Mammary epithelial cell (primary cell): ENCODE measurements at places on chromosomes 11 and 22.

GRCh38 chr11:69943506-69943905 is 124.3 kb upstream of the FGF3 start:
- no peak for DNase-seq

- DNase-seq = no peak
Measured at GRCh38 chr11:69627551-69627950, 13.4 kb upstream of the CCND1 start.

- DNase-seq = no peak
Measured at GRCh38 chr22:35174401-35175038, 82.8 kb upstream of the HMGXB4 start.

DNA sequence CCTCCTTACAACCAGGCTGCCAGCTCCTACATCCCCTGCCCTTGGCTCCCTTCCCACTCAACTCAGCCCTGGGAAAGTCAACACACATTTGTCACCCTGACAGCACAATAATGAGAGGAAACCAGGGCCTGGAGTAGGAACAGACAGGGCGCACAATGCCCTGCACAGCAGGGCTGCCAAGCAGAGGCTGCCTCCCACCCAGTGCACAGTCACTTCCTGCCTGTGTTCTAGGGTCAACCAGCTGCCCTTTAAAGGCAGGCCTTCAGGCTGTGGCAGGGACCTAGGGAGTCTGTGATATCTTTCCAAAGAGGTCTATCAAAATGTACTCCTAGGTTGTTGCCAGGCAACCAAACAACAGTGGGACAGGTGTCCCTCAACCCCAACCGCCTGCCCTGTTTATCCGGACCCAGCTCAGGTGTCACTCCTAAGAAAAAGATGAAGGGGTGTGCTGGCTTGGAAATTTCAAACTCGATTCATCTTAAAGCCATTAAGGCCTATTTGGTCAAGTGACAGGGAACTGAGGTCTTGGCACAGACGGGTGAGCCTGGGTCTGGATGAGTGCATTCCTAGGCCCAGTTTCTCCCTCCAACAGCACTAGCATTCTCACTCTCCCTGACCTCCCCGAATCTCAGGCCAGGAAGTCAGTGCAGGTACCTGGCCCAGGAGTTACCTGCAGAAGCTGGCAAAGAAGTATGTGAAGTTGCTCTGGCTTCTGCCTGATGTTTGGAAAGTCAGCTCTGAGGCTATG is 110.3 kb upstream of the PITPNB start:
- DNase-seq = no peak

DNA sequence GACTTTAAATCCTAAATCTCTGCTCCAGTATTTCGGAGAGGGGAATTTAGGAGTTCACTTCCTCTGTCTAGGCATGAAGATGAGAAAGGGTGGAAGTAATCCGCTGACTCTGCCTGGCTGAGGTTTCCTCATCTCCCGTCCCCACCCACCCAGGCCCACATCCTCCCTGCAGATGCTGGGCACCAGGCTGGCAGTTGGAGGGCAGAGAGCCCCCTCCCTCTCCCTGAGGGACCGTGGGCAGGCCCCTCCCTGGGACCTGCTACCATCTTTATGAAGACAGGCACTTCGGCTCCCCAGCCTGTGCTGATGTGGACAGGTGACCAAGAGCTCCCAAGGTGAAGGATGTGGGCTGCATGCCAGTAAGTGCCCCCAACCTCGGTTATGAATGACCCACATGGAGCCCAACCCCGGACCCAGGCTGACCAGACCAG is 6.7 kb downstream of the CASTOR1 start:
- DNase-seq = no peak

DNA sequence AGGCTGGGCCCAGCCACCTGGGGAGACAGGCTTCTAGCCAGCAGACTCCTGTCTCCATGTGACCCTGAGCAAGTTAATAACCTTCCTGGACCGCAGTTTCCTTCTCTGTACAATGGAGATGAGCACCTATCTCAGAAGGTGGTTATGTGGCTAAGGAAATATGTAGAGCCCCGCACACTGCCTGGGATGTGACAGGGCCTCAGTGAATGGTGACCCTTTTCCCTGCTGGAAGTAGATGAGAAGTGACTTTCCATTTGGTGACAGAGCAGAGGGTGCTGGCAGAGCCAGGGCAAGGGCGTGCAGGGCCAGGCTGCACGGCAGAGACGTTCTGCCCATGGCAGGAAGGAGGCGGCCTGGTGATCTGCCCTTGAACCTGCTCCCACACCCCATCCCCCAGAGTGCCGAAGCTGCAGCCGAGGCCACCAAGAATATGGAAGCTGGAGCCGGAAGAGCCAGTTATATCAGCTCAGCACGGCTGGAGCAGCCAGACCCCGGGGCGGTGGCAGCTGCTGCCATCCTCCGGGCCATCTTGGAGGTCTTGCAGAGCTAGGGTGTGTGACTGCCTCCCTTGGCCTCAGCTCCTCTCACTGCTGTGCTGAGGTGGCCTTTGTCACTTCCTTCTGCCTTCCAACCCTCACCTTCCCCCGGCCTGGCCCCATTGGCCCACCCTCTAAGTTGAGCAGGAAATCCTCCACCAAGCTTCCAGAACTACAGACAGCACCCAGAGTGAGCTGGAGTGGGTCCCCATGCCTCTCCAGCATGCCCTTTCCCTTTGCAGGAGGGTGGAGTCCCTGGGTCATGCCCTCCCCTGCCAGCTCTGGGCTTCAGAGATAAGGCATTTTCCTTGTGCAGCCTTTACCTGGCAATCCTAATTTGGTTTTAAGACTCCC is 13.2 kb downstream of the TKFC start:
- DNase-seq = no peak

GRCh38 chr22:30092686-30093085 is 12.4 kb downstream of the HORMAD2 start:
- no peak for DNase-seq

DNA sequence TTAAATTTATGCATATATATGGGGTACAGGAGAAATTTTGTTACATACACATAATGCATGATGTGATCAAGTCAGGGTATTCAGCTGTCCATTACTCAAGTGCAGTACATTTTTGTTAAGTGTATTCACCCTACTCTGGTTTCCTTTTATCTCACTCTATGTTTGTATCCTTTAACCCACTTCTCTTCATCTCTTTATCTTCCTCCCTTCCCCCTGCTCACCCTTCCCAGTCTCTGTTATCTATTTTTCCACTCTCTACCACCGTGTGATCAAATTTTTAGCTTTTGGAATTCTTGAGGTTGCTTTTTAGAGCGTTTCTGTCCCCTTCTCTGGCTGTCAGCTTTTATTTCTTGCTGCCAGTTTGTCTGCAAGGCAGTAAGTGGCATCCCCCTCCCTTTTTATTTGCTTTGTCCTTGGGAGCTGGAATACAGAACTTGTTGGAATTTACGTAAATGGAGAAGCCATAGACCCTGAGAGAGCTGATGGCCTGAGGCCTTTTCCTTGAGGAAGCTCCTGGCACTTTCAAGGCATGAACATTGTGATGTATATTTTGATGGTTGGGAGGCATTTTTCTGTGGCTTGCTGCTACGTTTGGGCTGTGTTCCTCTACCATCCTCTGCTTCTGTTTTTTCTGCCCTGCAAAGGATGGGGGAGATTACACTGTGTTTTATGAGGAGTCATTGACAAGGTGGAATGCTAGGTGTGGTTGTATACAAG is 148.6 kb downstream of the LDLRAD3 start:
- no peak for DNase-seq

DNA sequence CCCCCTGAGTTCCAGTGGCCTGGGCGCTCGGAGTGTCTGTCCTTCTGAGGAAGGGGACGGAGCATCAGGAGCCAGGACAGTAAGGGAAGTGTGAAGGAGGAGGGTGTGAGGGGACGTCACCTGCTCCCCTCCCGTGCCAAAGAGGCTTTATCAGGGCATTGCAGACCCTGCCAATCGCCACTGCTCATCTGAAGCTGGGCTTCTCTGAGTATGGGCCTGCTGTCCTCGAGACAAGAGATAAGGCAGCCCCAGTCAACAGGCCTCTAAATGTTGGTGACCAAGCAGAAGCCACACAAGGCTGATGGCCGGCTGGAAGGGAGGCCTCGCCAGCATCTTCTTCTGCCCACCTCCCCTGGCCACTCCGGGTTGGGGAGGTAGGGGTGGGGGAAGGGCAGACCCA is 29.8 kb downstream of the LIF start:
- no peak for DNase-seq

GRCh38 chr11:859394-860131 is 16.9 kb downstream of the TSPAN4 start:
- DNase-seq = peak; percentile 67

DNA sequence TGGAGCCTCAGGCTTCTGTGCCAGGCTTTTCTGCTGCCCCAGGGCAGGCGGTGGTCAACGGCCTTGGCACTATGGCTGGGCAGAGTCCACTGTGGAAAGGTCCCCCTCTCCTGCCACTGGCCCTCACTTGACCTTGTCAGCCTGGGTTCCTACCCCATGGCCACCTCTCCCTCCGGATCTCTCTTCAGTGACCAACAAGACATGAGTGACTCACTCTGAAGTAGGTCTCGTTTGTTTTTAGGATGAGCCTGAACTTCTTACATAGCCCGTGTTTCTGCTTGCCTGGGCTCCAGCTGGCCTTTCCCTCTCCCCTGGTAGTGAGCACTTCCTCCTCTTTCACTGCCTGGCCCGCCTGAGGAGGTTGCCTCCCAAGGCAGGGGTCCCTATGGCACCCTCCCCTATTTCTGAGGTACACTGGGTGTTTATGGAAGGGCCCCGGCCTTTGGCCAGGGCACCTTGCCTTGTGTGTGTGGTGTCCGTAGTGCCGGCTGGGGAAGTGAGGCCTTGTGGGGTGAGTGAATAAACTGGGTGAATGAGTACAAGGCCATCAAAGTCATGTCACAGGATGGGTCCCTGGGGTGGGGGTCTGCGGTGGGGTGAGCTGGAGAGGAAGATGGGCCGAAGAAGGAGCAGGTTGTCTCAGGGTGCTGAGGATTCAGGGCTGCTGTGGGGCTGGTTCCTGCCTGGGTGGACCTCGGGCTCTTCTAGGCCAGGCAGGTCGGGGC is 5.0 kb downstream of the SHANK3 start:
- no peak for DNase-seq

DNA sequence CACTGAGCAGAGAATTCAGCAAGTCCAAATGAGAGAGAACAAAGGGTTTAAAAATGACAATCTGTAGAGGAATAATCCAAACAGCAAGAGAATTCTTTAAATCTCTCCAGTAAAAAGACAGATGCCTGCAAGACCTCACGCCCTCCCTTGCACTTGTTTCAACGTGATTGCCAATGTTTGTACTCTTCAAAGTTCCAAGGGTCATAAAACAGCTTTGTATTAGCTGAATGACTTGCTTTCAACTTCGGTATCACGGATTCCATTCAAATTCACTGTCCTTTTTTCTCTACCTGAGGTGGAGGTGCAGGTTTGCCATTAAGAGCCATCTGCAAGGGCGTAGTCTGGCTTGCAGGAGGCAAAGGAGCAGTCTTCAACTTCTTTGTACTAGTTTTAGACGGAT is 41.1 kb upstream of the CHRNA10 start:
- no peak for DNase-seq

- no peak for DNase-seq
Measured at GRCh38 chr11:84333221-84333620, 1047.1 kb upstream of the CCDC90B start.

- no peak for DNase-seq
Measured at GRCh38 chr11:66904561-66904960, 47.7 kb downstream of the LRFN4 start.

GRCh38 chr11:74169738-74170458 is 904 bp downstream of the C2CD3 start:
- DNase-seq = no peak

- DNase-seq = no peak
Measured at GRCh38 chr11:27216270-27217149, 146.5 kb downstream of the CCDC34 start.

DNA sequence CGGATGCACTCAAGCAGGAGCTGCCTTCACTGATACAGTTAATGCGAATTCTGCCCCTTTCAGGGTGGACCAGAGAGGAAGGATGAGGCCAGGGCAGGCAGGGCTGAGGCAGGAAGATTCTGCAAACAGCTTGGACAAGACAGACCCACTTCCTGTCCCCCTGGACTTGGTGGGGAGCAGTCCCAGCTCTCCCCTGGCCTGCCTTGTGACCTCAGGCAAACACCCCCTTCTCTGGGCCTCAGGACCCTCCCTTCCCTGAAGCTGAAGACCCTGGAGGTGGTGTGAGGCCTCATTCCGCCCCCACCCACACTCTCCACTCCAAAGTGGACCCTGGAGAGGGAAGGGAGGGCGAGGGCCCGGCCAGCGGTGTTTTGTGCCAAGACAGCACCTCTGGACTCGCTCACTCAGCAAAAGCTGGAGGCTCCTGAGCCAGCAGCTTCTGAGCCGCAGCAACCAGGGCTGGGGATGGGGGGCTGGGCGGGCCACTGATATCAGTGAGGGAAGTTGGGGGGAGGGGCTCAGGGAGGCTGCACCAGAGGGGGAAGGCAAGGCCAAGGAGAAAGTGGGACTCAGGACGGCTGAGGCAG is 8.5 kb downstream of the RAB3IL1 start:
- DNase-seq = no peak

- DNase-seq = peak; percentile 36
Measured at GRCh38 chr11:60756307-60757032, at the start of gene MS4A15. Gene MS4A15, plus strand, starts transcription at chr11:60756867. Its CDS starts 6,867 bp downstream, at chr11:60763734.

- no peak for DNase-seq
Measured at GRCh38 chr11:72507050-72507449, 72.7 kb upstream of the CLPB start.

GRCh38 chr22:37060801-37061610 is 9.5 kb downstream of the KCTD17 start:
- DNase-seq = no peak

- no peak for DNase-seq
Measured at GRCh38 chr22:41561335-41561734, 525 bp downstream of the CSDC2 start.

DNA sequence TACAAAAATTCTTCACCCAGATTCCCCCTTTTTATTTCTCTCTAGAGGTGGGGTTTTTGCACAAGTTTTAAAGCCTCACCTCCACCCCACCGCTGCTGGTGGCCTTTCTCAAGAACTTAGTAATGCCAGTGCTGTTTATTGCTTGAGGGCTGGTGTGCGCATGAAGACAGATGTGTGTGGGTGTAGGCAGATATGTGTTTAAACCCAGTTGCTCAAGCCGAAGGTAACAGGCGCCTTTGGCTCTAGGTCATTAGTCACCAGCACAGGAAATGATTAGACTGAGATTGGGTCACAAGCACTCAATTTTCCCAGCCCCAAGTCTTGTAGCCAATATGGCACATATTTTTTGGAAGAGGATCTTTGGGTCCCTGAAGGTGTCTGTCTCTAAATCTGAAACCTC is 2.7 kb upstream of the CLMP start:
- DNase-seq = peak; percentile 93
